ENCODE measurements at places on chromosomes 5 and 9. TPM values are rescaled to one million over a fixed set of nuclear protein-coding genes. Genes with fewer than 3 reads are reported as not detected.

DNA sequence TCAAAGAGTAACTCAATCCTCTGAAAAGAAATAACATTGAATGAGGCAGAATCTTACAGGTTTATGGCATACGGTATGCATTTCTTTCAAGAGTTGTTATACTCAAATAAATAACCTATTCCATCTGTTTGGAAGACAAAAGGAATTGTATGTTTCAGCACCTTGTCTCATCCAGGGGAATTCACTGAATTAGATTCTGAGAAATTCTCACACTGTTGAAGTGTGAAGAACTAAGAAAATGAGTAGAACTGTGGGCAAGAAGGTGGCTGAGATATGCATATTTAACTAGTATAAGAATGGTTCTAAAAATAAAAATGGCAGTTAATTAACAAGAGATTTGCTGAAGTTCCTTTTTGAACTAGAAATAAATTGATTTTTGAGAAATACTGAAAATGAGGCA is 279.3 kb upstream of the DAP start:
- H3K36me3 ChIP-seq, result no peaks in the 10 kb centered on the region
- H3K27ac ChIP-seq, result no peak overlapping the region
- no peak overlapping the region for H3K4me3 ChIP-seq
- H3K4me1 ChIP-seq, result no peaks in the 10 kb centered on the region
- no peak for DNase-seq

DNA sequence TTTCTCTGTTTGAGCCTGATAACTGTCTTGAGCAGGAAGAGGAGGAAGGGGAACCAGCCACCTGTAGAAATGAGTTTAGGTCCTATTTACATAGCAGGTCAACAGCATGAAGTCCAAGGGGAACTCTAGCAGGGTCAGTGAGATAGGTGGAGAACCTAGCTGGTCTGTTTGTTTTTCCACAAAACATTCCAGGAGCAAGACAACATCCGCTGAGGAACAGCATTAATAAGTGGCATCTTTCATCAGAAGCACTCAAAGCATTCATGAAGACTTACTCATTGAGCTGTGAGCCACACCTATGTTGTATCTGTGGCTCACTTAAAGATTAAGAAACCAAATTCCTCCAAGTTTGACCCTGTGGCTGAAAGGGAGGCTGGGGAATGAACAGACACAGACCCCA is 115.9 kb downstream of the ACTBL2 start:
- no peak overlapping the region for H3K4me3 ChIP-seq
- H3K4me1 ChIP-seq, result no peaks in the 10 kb centered on the region
- DNase-seq, result no peak
- H3K27ac ChIP-seq, result no peak overlapping the region
- no peaks in the 10 kb centered on the region for H3K36me3 ChIP-seq

TCF7 gene
- 6.1 TPM for total RNA-seq

C5orf58 gene
- 1.5 TPM for total RNA-seq

FANCC gene
- total RNA-seq, result 6.5 TPM
